ENCODE measurements at places on chromosomes 16 and 17.

DNA sequence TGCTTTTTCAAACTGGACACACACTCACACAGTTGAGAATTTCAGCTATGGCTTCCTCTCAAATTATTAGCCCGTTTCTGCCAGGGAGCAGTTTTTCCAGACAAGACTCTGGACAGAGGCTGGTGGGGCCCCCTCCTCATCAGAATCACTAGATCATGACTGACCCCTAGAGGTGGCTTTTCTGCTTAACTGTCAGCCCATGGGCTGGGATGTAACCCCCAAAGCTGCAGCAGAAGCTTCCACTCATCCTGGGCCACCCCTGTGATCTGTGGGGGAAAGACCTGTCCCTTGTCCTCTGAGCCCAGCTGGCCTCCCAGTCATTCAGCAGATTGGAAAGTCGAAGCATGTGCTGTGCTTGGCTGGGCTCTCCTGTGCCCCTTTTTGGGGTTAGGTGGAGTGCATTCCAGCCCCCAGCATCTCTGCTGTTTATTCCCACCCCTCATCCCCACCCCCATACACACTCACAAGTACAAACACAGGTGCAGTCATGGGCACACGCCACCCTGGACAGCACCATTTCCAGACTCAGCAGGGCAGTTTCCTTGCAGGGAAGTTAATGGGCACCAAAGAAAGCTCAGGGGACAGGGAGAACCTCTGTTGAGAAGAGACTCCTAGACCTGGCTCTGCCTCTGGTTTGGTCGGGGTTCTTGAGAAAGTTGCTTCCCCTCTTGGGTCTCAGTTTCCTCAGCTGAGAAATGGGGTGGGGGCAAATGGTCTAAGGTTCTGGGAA lies 77.6 kb upstream of the RBL2 start:
- no peak for DNase-seq

- DNase-seq, result no peak
These were observed 10.5 kb downstream of the MNT start for GRCh38 chr17:2390199-2390836.

- no peak for DNase-seq
These were observed 27.3 kb upstream of the NAT9 start for GRCh38 chr17:74803388-74803930.

GRCh38 chr17:29802246-29802645 lies 127.8 kb downstream of the SSH2 start:
- DNase-seq, result no peak

DNA sequence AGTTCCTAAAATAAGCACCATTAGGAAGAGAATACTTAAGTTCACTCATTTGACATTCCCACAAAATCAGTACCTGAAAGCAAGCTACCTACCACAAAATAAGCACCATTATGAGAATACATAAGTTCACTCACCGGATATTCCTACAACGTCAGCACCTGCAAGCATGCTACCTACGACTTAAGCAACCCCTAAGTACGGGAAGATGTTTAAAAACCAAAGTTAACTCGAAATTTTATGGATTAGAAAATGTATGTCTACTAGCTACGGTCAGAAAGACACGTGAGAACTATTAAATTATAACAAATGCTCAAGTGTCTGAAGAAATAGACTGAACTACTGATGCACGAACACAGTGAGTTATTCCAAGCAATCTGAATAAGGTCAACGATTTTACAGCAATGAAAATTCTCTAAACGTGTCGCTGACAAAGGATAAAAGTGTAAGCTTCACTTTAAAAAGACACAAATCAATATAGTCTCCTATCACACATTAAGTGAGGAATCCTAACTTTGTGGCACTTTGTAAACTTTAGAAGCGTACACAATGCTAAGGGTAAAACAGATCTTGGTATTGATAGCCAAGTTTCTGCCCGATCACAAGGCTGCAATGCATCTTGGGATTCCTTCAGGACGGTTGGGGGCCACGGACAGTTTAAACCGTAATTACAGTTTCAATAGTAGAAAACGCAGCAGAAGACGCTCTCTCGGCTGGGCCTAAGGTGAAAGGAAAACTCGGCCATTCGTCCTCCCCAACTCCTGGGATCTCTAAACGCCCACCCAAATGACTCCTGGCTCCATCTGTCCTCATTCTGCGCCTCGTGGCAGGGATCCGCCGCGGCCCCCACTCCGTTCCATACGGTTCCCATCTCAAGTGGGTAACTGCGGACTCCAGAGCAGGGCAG lies 1.3 kb downstream of the GSPT1 start:
- DNase-seq, result no peak

GRCh38 chr16:26795184-26795583 lies 271.5 kb upstream of the C16orf82 start:
- DNase-seq, result no peak

DNA sequence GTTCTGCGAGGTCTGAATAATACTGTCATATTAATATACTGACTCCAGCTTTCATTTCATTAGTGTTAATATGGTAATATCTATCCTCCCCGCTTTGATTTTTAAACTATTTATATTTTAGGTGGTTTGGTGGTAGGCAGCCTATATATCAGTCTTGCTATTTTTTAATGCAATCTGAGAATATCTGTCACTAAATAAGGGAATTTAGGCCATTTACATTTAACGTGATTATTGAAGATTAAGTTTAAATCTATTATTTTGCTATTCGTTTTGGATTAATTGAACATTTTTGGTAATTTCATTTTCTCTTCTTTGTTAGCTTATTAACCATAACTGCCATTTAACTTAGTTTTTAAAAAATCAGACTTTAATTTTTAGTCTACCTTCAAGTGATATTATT lies 247.7 kb upstream of the PMFBP1 start:
- DNase-seq, result no peak

Data from brain pericyte (primary cell).